EL (cell line): ENCODE measurements at places on chromosomes 11 and 22.
A peak's percentile ranks its signal among the peaks of the same experiment; 100 is the strongest.

- DNase-seq, result no peak
Observed at GRCh38 chr11:35230388-35230787, 91.4 kb downstream of the CD44 start.

GRCh38 chr22:32326647-32327046, 31.0 kb upstream of the RFPL3 start:
- DNase-seq, result no peak

DNA sequence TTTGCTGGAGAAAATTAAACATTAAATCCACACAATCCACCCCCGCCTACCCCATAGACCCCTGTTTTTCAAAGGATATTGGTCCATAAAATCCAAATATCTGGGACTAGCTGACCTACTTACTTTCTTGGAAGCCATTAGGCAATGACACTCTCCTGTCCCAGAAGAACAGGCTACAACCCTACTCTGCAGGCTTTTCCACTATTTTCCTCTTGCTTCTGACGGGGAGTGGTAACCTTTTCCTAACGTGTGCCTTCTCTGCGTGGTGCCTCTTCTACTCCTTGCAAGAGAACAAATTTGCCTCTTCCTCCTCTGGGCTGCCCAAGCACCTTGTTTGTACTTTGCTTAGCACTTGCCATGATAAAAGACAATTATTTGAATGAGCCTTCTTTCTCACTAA, 51.6 kb downstream of the UBASH3B start:
- DNase-seq, result no peak

GRCh38 chr22:21038405-21038804, 6.0 kb upstream of the SLC7A4 start:
- peak; percentile 39 for DNase-seq

GRCh38 chr11:45412521-45412920, 126.4 kb upstream of the SYT13 start:
- no peak for DNase-seq
